ENCODE measurements at places on chromosomes 5 and 9. TPM values are rescaled to one million over a fixed set of nuclear protein-coding genes. Genes with fewer than 3 reads are reported as not detected.

ECM2 gene
- total RNA-seq = not detected

SMIM33 gene
- 0.23 TPM for total RNA-seq

FAM221B gene
- not detected for total RNA-seq

ISCA1 gene
- total RNA-seq = 28.5 TPM

FOXI1 gene
- total RNA-seq = not detected

MLANA gene
- not detected for total RNA-seq

GRCh38 chr9:125889112-125889475, 141.9 kb downstream of the PBX3 start:
- no peaks in the 10 kb centered on the region for H3K36me3 ChIP-seq
- DNase-seq = no peak
- H3K4me3 ChIP-seq = peak overlapping the region; percentile 61

GRCh38 chr9:85514256-85514655, 227.5 kb downstream of the AGTPBP1 start:
- DNase-seq = no peak
- no peak overlapping the region for H3K4me3 ChIP-seq
- no peak overlapping the region for H3K27ac ChIP-seq
- H3K27me3 ChIP-seq = peaks cover 2% of the 10 kb centered on the region
- no peaks in the 10 kb centered on the region for H3K36me3 ChIP-seq

GRCh38 chr5:33240558-33240957, 200.2 kb upstream of the TARS1 start:
- no peak overlapping the region for H3K27ac ChIP-seq
- no peaks in the 10 kb centered on the region for H3K27me3 ChIP-seq
- DNase-seq = no peak
- no peak overlapping the region for H3K4me3 ChIP-seq

DNA sequence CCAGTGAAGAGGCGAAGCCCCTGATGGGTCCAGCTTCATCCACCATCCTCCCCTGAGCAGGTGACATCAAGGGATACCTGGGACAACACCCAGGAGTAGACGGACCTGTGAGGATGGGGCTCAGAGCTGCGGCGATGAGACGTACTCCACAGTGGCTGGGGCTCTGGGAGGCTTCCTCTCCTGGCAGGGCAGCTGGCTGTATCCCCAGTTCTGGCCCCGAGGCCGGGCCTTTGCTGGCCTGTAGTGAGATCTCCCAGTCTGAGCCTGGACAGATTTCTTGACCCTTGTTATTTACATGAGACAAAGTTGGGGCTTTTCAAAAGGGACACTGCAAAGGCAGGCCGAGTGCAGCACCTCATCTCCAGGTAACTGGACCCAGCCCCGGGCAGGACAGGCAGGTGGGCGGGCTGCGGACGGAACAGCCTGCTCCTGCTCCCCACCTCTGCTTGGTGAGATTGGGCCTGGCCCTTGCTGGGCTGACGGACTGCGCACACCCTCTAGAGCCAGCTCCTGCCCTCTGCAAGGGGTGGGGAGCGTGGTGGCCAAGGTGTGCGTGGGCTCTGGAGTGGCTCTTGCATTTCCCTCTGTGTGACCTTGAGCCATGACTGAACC, 23.1 kb downstream of the IER5L start:
- peaks cover 2% of the 10 kb centered on the region for H3K36me3 ChIP-seq
- H3K27me3 ChIP-seq = no peaks in the 10 kb centered on the region
- no peak overlapping the region for H3K4me3 ChIP-seq
- no peaks in the 10 kb centered on the region for H3K4me1 ChIP-seq

- DNase-seq = no peak
- H3K27ac ChIP-seq = no peak overlapping the region
- H3K27me3 ChIP-seq = no peaks in the 10 kb centered on the region
- peaks cover 16% of the 10 kb centered on the region for H3K4me1 ChIP-seq
- peaks cover 37% of the 10 kb centered on the region for H3K36me3 ChIP-seq
- H3K4me3 ChIP-seq = no peak overlapping the region
These were observed 9.7 kb downstream of the RNF44 start for GRCh38 chr5:176527246-176528222.

GRCh38 chr9:81096625-81097024, 592.7 kb downstream of the TLE1 start:
- no peak for DNase-seq
- no peaks in the 10 kb centered on the region for H3K4me1 ChIP-seq
- no peaks in the 10 kb centered on the region for H3K27me3 ChIP-seq
- H3K36me3 ChIP-seq = no peaks in the 10 kb centered on the region

GRCh38 chr5:20145240-20145639, 157.2 kb upstream of the CDH18 start:
- H3K4me3 ChIP-seq = no peak overlapping the region
- H3K36me3 ChIP-seq = no peaks in the 10 kb centered on the region
- no peaks in the 10 kb centered on the region for H3K27me3 ChIP-seq
- no peak for DNase-seq
- no peaks in the 10 kb centered on the region for H3K4me1 ChIP-seq

DNA sequence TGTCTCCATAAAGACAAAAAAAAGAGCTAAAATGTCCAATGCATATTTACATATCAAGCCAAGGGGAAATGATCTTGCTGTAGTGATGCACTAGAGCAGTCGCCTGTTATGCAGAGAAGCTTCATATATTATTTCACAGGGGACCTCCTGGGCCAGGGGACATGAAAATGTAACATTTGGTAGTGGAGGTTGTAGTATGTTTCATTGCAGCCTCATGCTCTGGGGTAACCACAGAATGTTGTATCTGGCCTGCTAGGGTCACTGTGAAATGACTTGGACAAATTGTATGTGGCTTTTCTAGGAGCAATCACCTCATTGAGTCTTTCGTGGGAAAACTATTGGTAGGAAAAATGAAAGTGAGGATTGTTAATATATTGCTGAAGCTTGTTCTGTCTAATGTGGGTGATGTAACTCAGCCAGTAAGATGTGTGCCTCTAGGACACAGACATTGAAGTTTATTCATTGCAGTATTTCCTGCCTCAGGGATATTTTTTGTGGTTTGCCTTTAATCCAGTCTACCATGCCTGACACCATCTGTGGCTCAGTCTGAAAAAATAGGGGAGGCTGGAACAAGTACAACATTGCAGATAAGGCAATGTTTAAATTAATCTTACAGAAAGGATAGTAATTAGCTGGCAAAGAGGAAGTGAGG, 430.8 kb upstream of the TNC start:
- H3K36me3 ChIP-seq = no peaks in the 10 kb centered on the region
- H3K27ac ChIP-seq = no peak overlapping the region
- no peak overlapping the region for H3K4me3 ChIP-seq
- H3K27me3 ChIP-seq = no peaks in the 10 kb centered on the region

DNA sequence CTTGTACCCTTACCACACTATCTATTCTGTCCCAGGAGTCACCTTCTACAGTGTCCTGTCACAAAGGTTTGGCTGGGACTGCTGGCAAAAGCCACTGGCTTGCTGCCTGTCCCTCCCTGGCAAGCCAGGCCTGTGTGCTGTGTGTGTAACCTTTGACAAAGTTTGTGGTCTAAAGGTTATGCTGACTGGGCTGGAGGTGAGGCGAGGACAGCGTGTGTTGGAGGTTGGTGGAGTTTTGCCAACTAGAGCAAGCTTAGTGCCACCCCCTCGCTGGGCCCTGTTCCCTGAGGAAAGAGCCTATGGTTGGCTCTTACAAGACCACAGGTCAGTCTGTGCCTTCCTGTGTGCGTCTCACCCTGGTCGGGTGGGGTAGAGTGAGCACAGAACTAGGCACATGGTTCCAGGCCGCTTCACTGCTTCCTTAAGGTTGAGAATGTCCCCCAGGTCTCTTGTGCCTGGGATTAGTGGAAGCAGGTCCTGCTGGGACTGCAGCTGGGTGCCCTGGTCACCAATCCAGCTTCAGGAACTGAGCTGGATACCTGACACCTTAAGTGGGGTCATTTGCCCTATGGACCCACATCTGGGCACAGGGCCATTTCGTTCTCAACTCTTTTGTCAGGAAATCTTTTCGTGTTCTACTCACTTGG, 152.2 kb downstream of the GADD45G start:
- no peaks in the 10 kb centered on the region for H3K36me3 ChIP-seq
- DNase-seq = no peak
- no peaks in the 10 kb centered on the region for H3K27me3 ChIP-seq
- peaks cover 10% of the 10 kb centered on the region for H3K4me1 ChIP-seq

- H3K27ac ChIP-seq = no peak overlapping the region
- no peak for DNase-seq
- H3K36me3 ChIP-seq = no peaks in the 10 kb centered on the region
- peak overlapping the region; percentile 77 for H3K4me3 ChIP-seq
These were observed 664 bp upstream of the RAB3C start for GRCh38 chr5:58582019-58582802.

GRCh38 chr9:5382479-5382878, 42.8 kb upstream of the RLN1 start:
- no peak for DNase-seq
- peaks cover 18% of the 10 kb centered on the region for H3K4me1 ChIP-seq
- no peaks in the 10 kb centered on the region for H3K27me3 ChIP-seq
- H3K4me3 ChIP-seq = no peak overlapping the region
- H3K27ac ChIP-seq = no peak overlapping the region
- H3K36me3 ChIP-seq = peaks cover 8% of the 10 kb centered on the region

GRCh38 chr5:157860898-157861890, 2.2 kb upstream of the CLINT1 start:
- no peak for DNase-seq
- H3K36me3 ChIP-seq = peaks cover 9% of the 10 kb centered on the region
- H3K27ac ChIP-seq = peak overlapping the region; percentile 85
- H3K4me3 ChIP-seq = peak overlapping the region; percentile 62
- no peaks in the 10 kb centered on the region for H3K27me3 ChIP-seq

DNA sequence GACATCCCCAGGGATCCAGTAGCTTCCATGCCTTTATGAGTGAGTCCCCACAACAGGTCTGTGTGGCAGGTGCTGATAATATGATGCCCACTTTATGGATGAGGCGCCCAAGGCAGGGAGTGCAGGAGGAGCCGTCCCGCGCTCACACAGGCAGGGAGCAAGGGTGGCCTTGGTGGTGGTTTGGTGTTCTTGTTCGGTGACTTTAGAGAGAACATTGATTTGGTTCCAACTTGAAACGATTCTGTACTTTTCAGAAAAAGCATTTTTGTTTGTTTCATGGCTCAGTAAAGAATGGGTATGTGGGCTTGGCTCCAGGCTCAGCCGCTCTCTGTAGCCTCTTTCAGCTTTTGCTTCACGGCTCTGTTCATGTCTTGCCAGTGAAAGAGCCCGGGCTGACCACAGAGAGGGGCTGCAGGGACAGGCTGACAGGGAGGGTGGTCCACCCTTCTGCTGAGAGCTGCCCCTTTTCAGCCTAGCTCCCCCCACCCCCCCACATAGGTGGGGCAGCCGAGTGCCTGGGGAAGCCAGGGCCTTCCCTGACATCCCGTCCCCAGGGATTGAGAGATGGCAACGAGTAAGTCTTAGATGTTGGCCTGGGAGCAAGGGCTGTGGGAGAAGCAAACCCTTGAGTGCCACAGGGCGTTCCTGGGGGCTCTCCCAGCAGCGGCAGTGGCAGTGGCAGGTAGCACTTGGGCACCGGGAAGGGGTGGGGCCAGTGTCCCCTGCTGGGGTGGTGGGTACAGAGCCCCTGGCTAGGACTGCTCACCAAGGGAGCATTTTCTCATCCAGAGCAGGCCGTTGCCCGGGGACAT, 28.0 kb downstream of the NCS1 start:
- H3K4me1 ChIP-seq = no peaks in the 10 kb centered on the region
- H3K27me3 ChIP-seq = no peaks in the 10 kb centered on the region
- no peak overlapping the region for H3K4me3 ChIP-seq

DNA sequence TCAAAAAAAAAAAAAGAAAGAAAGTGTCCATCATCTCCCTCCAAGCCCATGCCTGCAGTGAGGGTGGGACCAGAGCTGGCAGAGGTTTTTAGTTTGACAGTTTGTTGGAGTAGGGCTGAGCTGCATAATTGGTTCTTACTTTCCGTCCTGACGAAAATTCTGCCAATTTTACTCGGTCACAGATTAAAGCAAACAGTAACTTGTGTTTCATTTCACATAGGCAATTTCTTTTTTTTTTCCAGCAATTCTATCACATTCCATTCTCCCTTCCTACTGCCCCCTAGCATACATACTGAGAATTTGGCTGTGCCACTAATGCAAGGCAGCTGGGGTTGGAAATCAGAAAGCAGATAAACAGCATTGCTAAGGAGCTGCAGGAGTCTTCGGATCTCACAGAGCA, 132.4 kb downstream of the FRMD3 start:
- H3K27me3 ChIP-seq = no peaks in the 10 kb centered on the region
- H3K4me1 ChIP-seq = no peaks in the 10 kb centered on the region
- no peak overlapping the region for H3K27ac ChIP-seq

- peaks cover 10% of the 10 kb centered on the region for H3K4me1 ChIP-seq
- no peak for DNase-seq
- no peaks in the 10 kb centered on the region for H3K27me3 ChIP-seq
- no peak overlapping the region for H3K27ac ChIP-seq
- no peak overlapping the region for H3K4me3 ChIP-seq
- peaks cover 13% of the 10 kb centered on the region for H3K36me3 ChIP-seq
These were observed 26.6 kb downstream of the HABP4 start for GRCh38 chr9:96476591-96476990.

DNA sequence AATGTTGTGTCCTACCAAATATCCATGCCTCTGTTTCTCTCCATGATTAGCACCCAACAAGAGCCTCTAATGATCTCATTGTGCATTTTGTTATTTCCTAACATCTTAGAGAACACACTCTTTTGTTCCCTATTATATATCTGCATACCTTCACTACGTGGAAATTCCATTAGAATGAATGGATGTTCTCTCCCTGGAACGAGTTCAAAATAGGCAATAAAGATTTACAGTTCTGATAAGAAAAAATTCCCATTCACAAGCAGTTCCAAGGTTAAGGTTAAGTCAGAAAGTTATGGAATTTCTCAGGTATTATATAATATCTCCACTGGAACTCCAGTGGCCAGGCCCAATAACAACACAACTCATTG, 83.7 kb downstream of the TRPM6 start:
- peaks cover 10% of the 10 kb centered on the region for H3K27me3 ChIP-seq
- no peak overlapping the region for H3K4me3 ChIP-seq
- no peaks in the 10 kb centered on the region for H3K4me1 ChIP-seq
- H3K27ac ChIP-seq = no peak overlapping the region

- no peak overlapping the region for H3K27ac ChIP-seq
- no peak overlapping the region for H3K4me3 ChIP-seq
- no peaks in the 10 kb centered on the region for H3K36me3 ChIP-seq
- H3K4me1 ChIP-seq = peaks cover 46% of the 10 kb centered on the region
- H3K27me3 ChIP-seq = no peaks in the 10 kb centered on the region
These were observed 33.4 kb downstream of the ARHGAP26 start for GRCh38 chr5:142803428-142804125.

- no peak for DNase-seq
- no peak overlapping the region for H3K27ac ChIP-seq
- H3K4me3 ChIP-seq = no peak overlapping the region
- no peaks in the 10 kb centered on the region for H3K36me3 ChIP-seq
These were observed 771.2 kb upstream of the DMAC1 start for GRCh38 chr9:8570776-8571175.

DNA sequence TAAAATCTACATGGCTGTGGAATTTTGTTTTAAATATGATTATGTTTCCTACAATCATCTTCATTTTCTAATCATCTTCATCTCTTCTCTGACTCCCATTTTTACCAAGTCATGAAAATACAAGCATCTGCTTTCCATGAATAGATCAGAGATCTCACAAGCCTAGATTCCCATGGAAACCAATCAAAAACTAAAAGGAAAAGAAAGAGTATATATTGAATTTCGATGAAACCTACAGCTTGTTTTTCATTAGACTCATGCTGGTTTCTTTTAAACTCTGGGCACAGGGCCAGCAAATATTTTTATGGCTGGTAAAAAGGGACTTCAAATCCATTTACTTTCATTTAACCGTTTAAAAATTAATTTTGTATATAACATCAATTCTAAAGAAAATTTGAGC, 51.2 kb downstream of the INVS start:
- H3K36me3 ChIP-seq = no peaks in the 10 kb centered on the region
- no peaks in the 10 kb centered on the region for H3K4me1 ChIP-seq
- H3K27ac ChIP-seq = no peak overlapping the region
- DNase-seq = no peak
- H3K27me3 ChIP-seq = no peaks in the 10 kb centered on the region
